Vagina (tissue), 2 donors: ENCODE measurements at places on chromosomes 16 and 17.

DNA sequence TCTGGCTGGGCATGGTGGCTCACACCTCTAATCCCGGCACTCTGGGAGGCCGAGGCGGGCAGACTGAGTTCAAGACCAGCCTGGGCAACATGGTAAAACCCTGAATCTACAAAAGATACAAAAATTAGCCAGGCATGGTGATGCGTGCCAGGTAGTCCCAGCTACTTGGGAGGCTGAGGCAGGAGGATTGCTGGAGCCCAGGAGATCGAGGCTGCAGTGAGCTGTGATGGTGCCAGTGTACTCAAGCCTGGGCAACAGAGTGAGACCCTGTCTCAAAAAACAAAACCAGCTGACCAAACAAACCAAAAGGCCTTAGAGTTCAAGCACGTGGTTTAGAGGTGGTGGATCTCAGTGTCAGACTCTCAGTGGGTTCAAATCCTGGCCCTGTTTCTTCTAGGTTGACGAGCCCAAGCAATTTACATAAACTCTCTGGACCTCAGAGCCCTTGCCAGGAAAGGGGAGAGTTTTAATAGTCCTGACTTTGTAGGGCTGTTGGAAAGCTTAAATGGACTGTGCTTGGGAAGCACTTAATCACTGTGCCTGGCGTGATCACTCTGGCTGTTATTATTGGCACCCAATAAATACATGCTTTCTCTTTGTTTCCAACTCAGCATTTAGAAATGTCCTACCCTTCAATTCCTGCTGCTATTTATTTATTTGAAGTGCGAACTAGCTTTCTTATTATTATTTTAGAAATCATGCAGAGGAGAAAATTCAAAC is 44.7 kb downstream of the ABCC1 start:
- no peak for DNase-seq

DNA sequence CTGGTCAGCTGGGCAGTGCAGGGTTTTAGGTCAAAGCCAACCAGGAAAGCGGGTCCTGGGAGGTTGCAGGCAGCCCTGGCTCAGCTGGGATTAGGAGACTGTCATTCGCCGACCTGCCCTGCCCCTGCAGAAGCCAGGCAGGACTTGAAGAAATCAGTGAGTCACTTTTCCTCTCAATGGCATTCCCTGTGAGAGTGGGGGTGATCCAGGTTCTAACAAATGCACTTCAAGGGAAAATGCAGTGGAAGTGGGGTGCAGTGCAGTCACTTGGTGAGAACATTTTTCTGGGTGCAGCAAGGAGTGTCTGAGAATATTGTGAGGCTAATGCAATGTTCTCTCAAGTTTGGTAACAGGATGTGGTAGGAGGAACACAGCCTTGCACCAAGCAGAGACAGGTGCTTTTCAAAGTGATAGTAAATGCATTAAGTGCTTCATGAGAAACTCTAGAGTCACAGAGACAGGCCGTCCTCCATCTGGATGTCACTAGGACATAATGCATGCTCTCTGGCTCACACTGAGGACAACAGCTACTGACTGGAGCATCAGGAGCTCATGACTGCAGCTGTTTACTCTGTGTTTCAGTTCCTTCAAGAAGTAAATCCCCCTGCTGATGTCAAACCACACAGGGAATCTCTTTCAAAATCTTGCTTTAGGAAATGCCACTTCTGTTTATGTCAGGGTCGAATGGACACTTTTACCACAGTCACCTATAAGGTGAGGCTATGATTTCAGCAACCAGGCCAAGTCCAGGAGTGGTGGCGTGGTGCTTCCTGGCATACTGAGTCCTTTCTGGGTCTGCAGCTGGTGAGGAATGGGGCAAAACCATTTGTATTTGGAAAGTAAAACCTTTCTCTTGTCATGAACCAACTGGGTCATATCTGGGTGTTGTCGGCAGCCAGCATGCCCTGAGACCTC is 16.7 kb downstream of the CDK5R1 start:
- no peak for DNase-seq

GRCh38 chr16:1394367-1394951 is 20.0 kb downstream of the UNKL start:
- DNase-seq = no peak

GRCh38 chr17:58504826-58505351 is 9.5 kb downstream of the MTMR4 start:
- no peak for DNase-seq

GRCh38 chr16:24098896-24099295 is 157.2 kb upstream of the CACNG3 start:
- DNase-seq = no peak

GRCh38 chr16:10537946-10538345 is 42.5 kb downstream of the EMP2 start:
- no peak for DNase-seq

GRCh38 chr17:9468532-9468931 is 107.1 kb downstream of the STX8 start:
- no peak for DNase-seq

- no peak for DNase-seq
Measured at GRCh38 chr16:79365702-79366101, 234.8 kb downstream of the MAF start.
